Hematopoietic multipotent progenitor cell treated with erythropoietin and hydrocortisone succinate and interleukin-3 and kit ligand, for 15 days (in vitro differentiated cells): ENCODE measurements at places on chromosomes 11 and 22.
A peak's percentile ranks its signal among the peaks of the same experiment; 100 is the strongest.

GRCh38 chr11:86510674-86511073, 136.0 kb downstream of the CCDC81 start:
- no peak for DNase-seq

DNA sequence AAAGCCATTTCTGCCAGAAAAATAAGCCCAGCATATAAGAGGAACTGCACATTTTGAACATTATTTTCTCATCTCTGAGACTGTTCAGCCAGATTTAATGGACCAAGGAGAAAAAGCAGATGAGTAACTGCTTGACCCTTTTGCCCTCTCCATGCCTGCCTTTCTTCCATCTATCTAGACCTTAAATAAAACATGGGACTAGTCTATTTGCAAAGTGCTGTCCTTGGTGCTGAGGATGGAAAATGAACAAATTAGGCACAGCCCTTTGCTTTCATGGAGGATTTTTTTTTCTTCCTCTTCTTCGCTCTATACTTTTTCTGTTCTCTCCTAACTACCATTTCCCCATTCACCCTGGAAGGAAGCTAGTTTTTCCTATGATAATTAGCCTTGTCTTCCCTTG, 361.3 kb downstream of the GRM5 start:
- DNase-seq: no peak

DNA sequence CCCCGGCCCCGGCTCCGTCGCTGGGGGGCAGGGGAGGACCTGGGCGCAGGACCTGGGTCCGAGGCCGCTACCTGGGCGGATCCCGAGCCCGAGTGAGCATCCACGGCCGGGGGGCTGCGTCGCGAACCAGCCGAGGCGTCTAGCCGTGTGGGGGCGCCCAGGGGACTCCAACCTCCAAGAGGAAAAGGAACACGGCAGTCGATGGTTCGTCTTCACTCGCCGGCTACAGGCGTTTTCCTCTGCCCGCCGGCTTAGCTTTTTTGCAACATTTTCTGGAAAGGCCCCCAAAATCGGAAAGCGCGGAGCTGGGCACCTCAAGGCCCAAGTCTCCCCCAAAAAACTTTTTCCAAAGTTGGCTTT, 666 bp downstream of the PDGFB start:
- DNase-seq: no peak

GRCh38 chr11:86066657-86067008, 2.3 kb downstream of the PICALM start:
- DNase-seq: no peak

DNA sequence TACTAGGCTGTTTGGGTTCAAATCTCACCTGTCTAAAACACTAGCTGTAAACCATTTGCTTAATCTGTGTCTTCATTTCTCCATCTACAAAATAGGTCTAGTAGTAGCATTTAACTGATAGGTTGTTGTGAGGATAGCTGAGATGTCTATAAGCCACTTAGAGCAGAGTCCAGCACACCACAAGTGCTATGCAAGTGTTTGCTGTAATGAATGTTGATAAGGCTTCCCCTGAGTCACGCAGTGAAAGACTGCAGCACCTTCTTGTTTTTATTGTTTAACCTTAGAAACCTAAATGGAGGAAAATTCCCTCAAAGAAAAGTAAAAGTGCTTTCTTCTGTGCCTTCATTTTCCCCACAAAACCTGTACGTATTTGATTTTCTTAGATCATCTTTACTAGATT, 23.1 kb upstream of the LDHA start:
- DNase-seq: no peak

- no peak for DNase-seq
These were observed 2.4 kb downstream of the SHISA8 start for GRCh38 chr22:41912338-41913039.

GRCh38 chr11:95584589-95584988, 205.0 kb downstream of the FAM76B start:
- peak; percentile 3 for DNase-seq

DNA sequence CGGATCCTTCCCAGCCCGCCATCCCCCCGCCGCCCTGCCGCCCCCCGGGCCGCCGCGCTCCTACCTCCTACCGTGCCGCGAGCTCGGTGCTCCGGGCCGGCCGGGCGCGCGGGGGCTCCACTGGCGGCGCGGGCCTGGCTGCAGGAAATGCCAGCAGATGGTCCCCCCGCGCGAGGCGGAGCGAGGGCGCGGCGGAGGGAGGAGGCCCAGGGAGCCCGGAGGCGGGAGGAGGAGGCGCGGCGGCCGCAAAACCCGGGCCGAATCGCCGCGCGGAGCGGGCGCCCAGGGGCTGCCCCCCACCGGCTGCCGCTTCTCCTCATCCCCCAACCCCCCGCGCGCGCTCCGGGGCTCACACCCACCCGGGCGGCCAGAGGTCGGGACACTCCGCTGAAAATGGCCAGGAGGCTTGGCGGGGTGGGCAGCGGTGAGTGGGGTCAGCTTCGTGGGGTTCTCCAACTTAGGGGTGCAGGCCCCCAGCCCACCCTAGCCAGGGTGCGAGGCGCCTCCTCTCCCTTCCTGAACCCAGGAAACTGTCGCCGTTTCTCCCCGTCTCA, at the start of gene OSBPL5:
OSBPL5 (minus strand) TSS at position 159 of the 554 bp plus-strand sequence. CDS start 36,162 bp downstream, outside the sequence.
- DNase-seq: peak; percentile 53

- peak; percentile 96 for DNase-seq
These were observed at the start of gene AP1B1 for GRCh38 chr22:29387921-29388758. Gene AP1B1 (minus strand): TSS chr22:29388570. CDS start chr22:29367243, 21,327 bp downstream.

- no peak for DNase-seq
These were observed 626 bp downstream of the DNAL4 start for GRCh38 chr22:38793317-38793716.

- DNase-seq: no peak
These were observed 9.7 kb upstream of the APOL4 start for GRCh38 chr22:36211237-36211861.

DNA sequence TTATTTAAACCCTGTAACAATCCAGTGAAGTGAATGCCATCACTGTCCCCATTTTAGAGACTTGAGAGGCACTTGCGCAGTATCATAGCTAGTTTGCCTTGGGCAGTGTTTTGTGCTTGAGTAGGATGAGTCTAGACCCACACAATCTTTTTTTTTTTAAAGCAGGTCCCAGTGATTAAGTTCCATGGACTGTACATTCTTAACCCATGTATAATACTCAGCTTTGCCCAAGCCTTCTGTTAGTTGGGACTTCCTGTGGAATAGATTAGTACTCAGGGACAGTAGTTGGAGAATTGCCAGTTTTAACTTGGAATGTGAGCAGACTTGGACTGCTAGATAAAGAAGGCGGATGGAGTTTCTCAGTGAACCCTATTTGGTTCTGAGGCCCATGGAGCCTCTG, 108.6 kb upstream of the RASSF10 start:
- DNase-seq: no peak

GRCh38 chr11:19822531-19822930, 109.9 kb downstream of the NAV2 start:
- DNase-seq: no peak

- DNase-seq: no peak
These were observed 6.5 kb upstream of the PLET1 start for GRCh38 chr11:112267188-112267591.

GRCh38 chr11:3221408-3222002, 2.9 kb upstream of the MRGPRG start:
- no peak for DNase-seq

GRCh38 chr22:44133901-44134571, 46.7 kb upstream of the PARVG start:
- no peak for DNase-seq

DNA sequence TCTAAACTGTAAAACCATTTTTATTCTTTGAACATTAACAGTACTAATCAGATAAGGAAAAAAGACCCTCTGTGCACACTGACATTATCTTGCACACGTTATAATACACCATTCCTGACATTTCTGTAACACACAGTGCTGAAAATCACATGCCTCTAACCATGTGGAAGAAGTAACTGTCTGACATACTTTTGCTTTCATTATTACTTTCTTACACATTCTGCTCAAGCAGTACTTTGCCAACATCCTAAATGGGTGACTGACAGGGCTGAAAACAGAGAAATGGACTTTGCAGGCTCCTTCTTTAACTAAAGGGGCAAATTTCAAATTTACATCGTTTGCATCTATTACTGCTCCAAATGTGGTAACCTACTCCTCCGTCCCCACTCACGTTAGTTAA, 22.8 kb upstream of the TP53AIP1 start:
- no peak for DNase-seq

DNA sequence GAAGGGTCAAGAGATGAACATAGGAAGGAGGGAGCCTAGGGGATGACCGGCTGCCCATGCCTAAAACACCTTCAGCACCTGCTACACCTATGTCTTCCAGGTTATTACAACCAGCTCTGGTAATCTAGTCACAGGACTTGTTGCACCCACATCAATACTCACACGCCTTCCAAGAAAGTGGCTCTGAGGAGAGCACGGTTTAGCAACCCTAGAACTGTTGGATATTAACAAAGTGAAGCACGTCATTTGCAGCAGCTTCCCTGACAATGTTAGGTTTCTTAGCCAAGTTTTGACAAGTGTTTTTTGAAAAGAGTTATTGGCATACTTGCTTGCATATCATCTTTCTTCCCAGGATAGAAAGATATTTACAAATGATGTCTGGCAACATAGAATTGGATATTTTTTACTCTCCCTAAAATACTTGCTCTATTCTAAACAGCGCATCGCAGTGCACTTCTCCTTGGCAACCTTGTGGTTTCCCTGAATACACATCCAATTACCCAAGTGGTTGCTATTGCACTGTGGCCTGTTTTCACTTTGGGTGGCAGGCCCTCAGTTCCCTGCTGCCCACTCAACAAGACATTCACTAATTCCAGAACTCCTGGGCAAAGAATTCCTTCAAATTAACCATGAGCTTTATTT, 94.3 kb upstream of the ARHGAP42 start:
- no peak for DNase-seq

GRCh38 chr11:107587306-107587979, 3.5 kb upstream of the ELMOD1 start:
- DNase-seq: no peak

DNA sequence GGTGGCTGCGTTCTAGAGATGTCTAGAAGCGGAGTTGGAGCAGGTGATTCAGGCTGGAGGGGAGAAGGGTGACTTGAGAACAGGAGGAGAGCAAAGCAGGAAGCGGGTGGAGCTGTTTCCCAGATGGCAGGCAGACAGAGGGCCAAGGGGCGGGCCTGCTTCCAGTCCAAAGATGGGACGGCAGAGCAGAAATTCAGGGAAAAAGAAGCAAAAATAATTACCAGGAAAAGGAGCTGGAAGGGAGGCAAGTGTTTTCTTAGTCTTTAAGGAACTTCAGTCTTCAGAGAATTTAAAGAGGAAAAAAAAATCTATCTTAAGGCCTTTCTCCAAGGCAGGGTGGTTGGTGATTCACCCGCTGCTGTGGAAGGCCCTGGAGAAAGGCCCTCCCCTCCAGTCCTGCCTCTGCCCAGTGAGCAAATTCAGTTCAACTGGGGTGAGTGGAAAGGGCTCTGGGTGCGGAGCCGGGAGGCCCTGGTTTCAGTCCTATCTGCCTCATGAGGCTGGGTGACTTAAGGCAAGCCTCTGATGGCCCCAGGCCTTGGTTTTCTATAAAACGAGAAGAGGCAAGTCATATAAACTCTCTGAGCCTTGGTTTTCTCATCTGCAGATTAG, 4.5 kb upstream of the CREB3L1 start:
- peak; percentile 25 for DNase-seq

- DNase-seq: no peak
These were observed 34.7 kb downstream of the USP35 start for GRCh38 chr11:78223320-78223954.

GRCh38 chr11:124069429-124070401, 28.6 kb upstream of the OR10G7 start:
- peak; percentile 82 for DNase-seq

GRCh38 chr11:24949406-24949805, 452.6 kb downstream of the LUZP2 start:
- DNase-seq: no peak

- no peak for DNase-seq
These were observed 17.0 kb downstream of the CD3E start for GRCh38 chr11:118321386-118322082.

DNA sequence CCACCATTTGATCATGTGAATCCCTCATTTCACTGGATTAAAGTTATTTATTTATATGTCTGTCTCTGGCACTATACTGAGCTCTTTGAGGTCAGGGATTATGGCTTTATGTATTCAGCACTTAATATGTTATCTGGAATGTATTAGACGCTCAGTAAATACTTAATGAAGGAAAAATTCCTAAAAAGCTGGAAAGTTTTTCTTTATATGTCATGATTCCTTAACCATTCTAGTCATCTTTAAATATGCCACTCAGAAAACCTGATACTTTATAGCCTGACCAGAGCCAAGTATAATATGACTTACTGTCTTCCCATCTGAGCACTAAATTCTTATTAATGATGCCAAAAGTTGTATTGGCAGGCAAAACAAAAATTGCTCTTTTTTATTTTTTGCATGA, 27.1 kb downstream of the RNF169 start:
- no peak for DNase-seq

GRCh38 chr11:97610000-97610399, 1220.2 kb downstream of the JRKL start:
- DNase-seq: no peak

DNA sequence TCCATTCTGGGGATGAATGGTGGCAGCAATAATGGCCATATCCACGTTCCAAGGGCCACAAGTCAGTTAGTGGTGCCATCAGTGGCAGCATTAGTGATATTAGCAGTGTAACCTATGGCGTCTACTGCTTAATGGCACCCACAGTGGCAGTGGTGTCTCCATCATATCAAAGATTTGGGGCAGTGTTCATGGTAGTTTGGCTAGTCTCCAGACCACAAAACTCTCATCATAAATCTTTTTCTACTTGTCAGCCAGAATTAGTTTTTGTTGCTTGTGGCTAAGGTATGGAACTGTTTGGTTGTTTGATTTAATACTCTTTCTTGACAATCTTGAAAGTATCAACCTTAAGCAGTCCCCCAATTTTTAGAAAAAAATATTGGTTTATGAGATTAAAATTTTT, 45.1 kb upstream of the DEUP1 start:
- no peak for DNase-seq

DNA sequence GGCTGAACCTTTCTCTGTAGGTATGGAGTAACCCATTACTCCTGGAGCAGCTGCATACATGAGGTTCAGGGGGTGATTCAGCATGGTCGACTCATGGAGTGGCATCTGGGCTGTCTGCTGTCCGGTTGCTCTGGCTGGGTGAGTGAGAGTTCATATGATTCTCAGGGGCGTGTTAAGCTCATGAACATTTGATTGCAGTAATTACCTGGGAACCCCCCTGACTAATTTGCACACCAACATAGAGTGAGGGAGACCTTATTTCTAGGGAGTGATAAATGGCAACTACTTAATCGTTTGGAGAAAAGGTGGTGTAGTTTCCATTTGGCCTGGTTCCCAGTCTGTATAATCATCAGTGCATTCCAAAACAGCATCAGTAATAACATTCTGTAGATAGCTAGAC, 661.9 kb downstream of the ETS1 start:
- DNase-seq: no peak

- DNase-seq: no peak
These were observed 75.2 kb downstream of the USP47 start for GRCh38 chr11:11916981-11917399.

GRCh38 chr11:76704171-76704948, 33.8 kb upstream of the LRRC32 start:
- peak; percentile 20 for DNase-seq
